ENCODE measurements at places on chromosomes 2 and 18.
A peak's percentile ranks its signal among the peaks of the same experiment; 100 is the strongest.

GRCh38 chr18:46167971-46168370 lies 63.8 kb downstream of the HAUS1 start:
- DNase-seq = no peak

GRCh38 chr2:80333886-80334285 lies 29.3 kb upstream of the LRRTM1 start:
- no peak for DNase-seq

DNA sequence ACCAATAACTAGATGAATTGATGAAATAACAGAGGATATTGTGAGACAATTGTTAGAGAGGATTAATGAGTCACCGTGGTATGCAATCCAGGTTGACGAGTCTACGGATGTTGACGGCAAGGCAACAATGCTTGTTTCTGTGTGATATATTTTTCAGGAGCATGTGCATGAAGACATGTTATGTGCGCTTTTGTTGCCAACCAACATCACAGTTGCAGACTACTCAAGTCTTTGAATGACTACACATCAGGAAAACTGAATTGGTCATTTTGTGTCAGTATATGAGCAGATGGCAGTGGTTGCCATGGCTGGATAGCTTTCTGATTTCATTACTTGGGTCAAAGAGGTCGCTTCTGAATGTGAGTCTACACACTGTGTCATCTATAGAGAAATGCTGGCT lies 96.8 kb upstream of the CRACDL start:
- peak; percentile 44 for DNase-seq

- DNase-seq = peak; percentile 14
Measured at GRCh38 chr2:68715353-68716041, 19.1 kb upstream of the ARHGAP25 start.

GRCh38 chr2:1937066-1937465 lies 192.8 kb upstream of the PXDN start:
- no peak for DNase-seq

DNA sequence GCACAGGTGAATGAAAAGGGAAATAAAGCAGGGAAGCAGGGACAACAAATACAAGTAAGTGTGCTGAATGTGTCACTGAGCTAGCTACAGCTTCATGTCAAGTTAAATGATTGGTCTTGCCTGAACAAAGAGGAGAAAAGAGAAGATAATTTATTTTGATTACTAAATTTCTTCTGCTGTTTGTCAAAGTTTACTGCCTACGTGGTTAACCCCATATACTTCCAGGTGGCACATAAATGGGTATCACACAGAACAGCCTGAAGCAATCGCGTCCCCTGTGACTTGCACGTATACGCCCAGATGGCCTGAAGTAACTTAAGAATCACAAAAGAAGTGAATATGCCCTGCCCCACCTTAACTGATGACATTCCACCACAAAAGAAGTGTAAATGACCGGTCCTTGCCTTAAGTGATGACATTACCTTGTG lies 434.2 kb downstream of the LRRTM4 start:
- no peak for DNase-seq

Data from foreskin fibroblast (primary cell).